Thymus (tissue), 14 donors: ENCODE measurements at places on chromosomes 16 and 17. TPM values are rescaled to one million over a fixed set of nuclear protein-coding genes. Genes with fewer than 3 reads are reported as not detected.

The CD300LG gene
- 5.7 TPM for polyA plus RNA-seq

The TAT gene
- polyA plus RNA-seq, result 0.62 TPM

The ZSCAN10 gene
- polyA plus RNA-seq, result 0.11 TPM

GRCh38 chr17:40341808-40342503 lies 22.6 kb downstream of the GJD3 start:
- H3K4me3 ChIP-seq, result peak overlapping the region; percentile 59
- peak overlapping the region; percentile 78 for H3K27ac ChIP-seq
- peaks cover 92% of the 10 kb centered on the region for H3K4me1 ChIP-seq
- H3K36me3 ChIP-seq, result no peaks in the 10 kb centered on the region

GRCh38 chr16:9578459-9578858 lies 487.0 kb downstream of the HAPSTR1 start:
- no peak for DNase-seq
- no peaks in the 10 kb centered on the region for H3K36me3 ChIP-seq
- H3K27me3 ChIP-seq, result no peaks in the 10 kb centered on the region
- H3K4me1 ChIP-seq, result no peaks in the 10 kb centered on the region
- H3K4me3 ChIP-seq, result no peak overlapping the region

The TOB1 gene
- 49.3 TPM for polyA plus RNA-seq

- no peak overlapping the region for H3K27ac ChIP-seq
- H3K4me1 ChIP-seq, result no peaks in the 10 kb centered on the region
- H3K27me3 ChIP-seq, result no peaks in the 10 kb centered on the region
- H3K36me3 ChIP-seq, result no peaks in the 10 kb centered on the region
- no peak overlapping the region for H3K4me3 ChIP-seq
These were observed 106.3 kb downstream of the PRKCB start for GRCh38 chr16:23941963-23942564.

DNA sequence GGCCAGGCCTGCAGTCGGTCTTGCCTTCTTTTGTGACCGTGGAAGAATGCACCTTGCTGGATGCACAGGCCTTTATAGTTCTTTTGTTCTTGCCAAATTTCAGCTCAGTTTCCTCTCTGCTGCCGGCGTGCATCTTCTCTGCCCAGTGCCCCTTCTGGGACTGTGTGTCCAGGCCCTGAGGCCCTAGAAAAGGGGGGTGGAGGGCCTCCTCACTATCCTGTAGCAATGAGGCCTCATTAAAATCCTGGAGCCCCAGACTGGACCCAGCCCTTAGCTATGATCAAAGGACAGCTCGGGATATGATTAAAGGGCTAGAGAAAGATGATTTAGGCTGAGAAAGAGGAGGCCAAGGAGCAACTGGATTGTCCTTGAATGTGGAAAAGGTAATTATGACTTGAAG lies 229.8 kb downstream of the SEC14L1 start:
- no peak for DNase-seq
- H3K36me3 ChIP-seq, result no peaks in the 10 kb centered on the region
- no peaks in the 10 kb centered on the region for H3K27me3 ChIP-seq
- H3K4me1 ChIP-seq, result peaks cover 66% of the 10 kb centered on the region
- no peak overlapping the region for H3K4me3 ChIP-seq
- H3K27ac ChIP-seq, result no peak overlapping the region

DNA sequence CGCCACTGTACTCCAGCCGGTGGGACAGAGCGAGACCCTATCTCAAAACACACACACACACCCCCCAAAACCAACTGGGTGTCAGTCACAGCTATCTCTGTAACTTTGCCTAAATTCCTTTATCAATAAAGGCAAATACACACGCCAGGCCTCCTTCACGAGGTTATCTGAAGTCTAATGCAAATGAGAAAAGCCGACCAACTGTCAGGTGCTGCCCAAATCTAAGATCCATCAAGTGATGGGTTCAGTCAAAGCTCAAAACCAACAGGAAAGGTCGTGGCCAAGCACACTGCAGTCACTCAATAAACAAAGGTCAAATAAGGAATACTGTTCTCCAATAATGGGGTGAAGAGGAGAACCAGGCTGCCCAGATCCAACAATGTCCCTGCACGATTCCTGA lies 1.1 kb downstream of the ANKFY1 start:
- H3K27ac ChIP-seq, result no peak overlapping the region
- peaks cover 16% of the 10 kb centered on the region for H3K36me3 ChIP-seq
- H3K27me3 ChIP-seq, result no peaks in the 10 kb centered on the region
- peaks cover 23% of the 10 kb centered on the region for H3K4me1 ChIP-seq
- DNase-seq, result no peak
- H3K4me3 ChIP-seq, result peak overlapping the region; percentile 99

GRCh38 chr16:29806641-29807425 lies 504 bp downstream of the MAZ start:
- peaks cover 62% of the 10 kb centered on the region for H3K4me1 ChIP-seq
- peaks cover 18% of the 10 kb centered on the region for H3K27me3 ChIP-seq
- peak overlapping the region; percentile 70 for H3K4me3 ChIP-seq

The ITGAX gene
- polyA plus RNA-seq, result 15.5 TPM

DNA sequence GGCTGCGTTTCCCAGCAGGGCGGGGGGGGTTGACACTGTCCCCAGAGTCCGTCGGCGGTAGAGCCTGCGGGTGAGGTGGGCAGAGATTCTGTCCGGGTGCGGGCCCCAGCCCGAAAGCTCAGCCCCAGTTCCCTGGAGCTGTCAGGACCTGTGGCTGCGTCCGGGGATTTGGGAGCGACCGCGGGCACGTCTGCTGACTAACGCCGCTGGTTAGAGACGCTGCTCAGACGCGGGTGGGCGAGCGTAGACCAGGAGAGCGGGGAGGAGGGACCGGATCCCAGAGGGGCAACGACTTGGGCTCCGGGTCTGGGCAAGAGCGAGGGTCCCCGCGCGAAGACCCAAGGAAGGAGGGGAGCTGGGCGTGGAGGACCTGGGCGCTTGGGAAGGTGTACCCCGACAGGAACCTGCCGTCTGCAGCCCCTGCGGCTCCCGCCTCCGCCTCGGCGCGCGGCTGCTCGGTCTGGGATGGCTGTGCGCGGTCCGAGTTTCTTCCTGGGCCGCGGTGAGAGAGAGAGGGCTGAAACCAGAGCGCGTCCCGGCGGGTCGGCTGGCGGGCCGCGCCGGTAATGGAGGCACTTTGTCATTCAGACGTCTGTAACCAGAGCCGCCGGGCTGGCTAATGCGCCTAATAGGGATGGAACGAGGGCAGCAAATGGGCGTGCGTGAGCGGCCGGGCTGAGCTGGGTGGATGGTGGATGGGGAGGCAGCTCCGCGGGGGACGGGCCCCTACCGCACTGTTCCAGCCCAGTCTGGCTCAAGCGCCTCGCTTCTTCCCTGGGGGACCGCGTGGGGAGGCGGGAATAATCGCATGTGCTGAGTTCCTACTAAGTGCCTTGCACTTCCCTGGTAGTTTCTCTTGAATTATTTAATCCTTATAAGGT lies 2.3 kb downstream of the NGFR start:
- H3K27ac ChIP-seq, result no peak overlapping the region
- peaks cover 51% of the 10 kb centered on the region for H3K27me3 ChIP-seq
- peak overlapping the region; percentile 15 for H3K4me3 ChIP-seq

GRCh38 chr17:65472666-65473309 lies 88.7 kb downstream of the AXIN2 start:
- no peak overlapping the region for H3K27ac ChIP-seq
- no peaks in the 10 kb centered on the region for H3K36me3 ChIP-seq
- H3K4me3 ChIP-seq, result no peak overlapping the region
- H3K4me1 ChIP-seq, result no peaks in the 10 kb centered on the region

- H3K36me3 ChIP-seq, result peaks cover 6% of the 10 kb centered on the region
- H3K27me3 ChIP-seq, result no peaks in the 10 kb centered on the region
- no peak for DNase-seq
- no peaks in the 10 kb centered on the region for H3K4me1 ChIP-seq
- H3K27ac ChIP-seq, result no peak overlapping the region
These were observed 89.3 kb downstream of the SDR42E1 start for GRCh38 chr16:81921843-81922584.

DNA sequence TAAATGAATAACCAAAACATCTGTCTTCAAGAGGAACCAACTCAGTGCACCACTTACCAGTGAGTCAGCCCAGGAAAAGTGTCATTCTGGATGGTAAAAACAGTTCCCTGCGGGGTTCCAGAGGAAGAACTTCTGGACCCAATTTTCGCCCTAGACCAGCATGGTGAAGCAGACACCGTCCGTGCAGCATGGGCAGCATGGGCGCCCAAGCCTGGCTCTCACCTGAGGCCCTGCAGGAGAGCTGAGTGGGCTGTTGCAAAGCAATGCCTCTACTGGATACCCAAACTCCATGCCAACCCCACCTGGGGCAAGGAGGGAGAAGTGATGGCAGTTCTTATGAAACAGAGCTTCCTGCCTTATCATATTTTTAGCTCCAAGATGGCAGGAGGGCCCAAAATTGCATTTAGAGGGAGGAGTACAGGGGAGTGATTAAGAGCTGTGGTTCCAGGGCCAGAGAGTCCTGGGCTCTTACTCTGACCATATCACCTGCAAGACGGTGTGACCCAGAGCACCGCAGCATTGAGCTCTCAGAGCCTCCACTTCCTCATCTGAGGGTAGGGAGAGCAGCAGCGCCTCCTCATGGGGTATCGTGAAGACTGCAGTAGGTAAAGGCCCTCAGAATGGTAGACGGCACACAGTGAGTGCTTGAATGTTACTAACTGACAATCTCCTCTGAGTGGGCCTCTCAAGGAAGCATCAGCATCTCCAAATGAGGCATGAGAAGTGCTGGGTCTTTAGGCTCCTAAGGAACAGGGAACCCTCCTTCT lies 16.6 kb upstream of the INPP5K start:
- no peak for DNase-seq
- H3K4me3 ChIP-seq, result no peak overlapping the region
- H3K36me3 ChIP-seq, result peaks cover 46% of the 10 kb centered on the region

DNA sequence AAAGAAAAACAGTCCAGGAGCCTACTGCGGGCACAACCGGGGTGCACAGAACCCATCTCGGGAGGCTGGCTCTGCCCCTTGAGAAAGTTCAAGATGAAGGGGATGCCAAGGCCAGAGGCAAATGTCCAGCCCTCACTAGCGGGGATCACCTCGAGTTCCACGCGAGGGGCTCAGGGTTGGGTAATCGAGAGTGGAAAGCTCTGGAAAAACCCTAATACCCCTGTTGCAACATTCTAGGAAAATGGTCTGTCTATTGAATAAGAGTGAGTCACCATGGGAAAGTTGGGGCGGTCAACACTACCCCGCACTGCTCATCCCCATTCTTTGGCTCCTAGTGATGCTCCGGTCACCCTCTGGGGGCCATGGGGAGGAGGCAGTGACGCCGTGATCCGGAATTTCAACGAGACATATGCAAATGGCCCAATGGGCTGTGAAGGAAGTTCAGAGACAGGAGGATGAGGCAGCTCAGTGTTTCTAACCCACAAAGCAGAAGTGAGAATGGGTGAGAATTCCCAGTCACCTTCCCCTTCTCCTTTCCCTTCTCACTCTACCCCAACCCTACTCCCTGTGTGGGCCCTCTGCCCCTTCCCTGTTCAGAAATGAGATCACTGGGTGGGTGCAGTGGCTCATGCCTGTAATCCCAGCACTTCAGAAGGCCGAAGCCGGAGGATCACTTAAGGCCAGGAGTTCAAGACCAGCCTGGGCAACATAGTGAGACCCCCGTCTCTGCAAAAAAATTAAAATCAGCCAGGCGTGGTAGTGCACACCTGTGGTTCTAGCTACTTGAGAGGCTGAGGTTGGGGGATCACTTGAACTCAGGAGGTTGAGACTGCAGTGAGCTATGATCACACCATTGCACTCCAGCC lies 22.4 kb downstream of the SOCS3 start:
- no peak for DNase-seq
- H3K27me3 ChIP-seq, result peaks cover 11% of the 10 kb centered on the region
- H3K36me3 ChIP-seq, result no peaks in the 10 kb centered on the region
- H3K4me3 ChIP-seq, result no peak overlapping the region
- no peak overlapping the region for H3K27ac ChIP-seq

- H3K4me3 ChIP-seq, result no peak overlapping the region
- no peaks in the 10 kb centered on the region for H3K4me1 ChIP-seq
- peaks cover 5% of the 10 kb centered on the region for H3K27me3 ChIP-seq
These were observed 3.4 kb upstream of the CSHL1 start for GRCh38 chr17:63914471-63914870.

- no peaks in the 10 kb centered on the region for H3K36me3 ChIP-seq
- H3K27ac ChIP-seq, result no peak overlapping the region
- no peaks in the 10 kb centered on the region for H3K27me3 ChIP-seq
- H3K4me1 ChIP-seq, result no peaks in the 10 kb centered on the region
- DNase-seq, result no peak
These were observed 70.8 kb downstream of the RAB11FIP4 start for GRCh38 chr17:31462261-31462660.

GRCh38 chr16:16924613-16925012 lies 545.7 kb downstream of the NPIPA7 start:
- H3K36me3 ChIP-seq, result no peaks in the 10 kb centered on the region
- no peak overlapping the region for H3K27ac ChIP-seq
- no peaks in the 10 kb centered on the region for H3K27me3 ChIP-seq
- H3K4me1 ChIP-seq, result no peaks in the 10 kb centered on the region

GRCh38 chr17:18218756-18219415 lies 6.5 kb upstream of the LLGL1 start:
- no peak overlapping the region for H3K27ac ChIP-seq
- no peaks in the 10 kb centered on the region for H3K36me3 ChIP-seq
- no peak overlapping the region for H3K4me3 ChIP-seq
- no peaks in the 10 kb centered on the region for H3K4me1 ChIP-seq
- H3K27me3 ChIP-seq, result no peaks in the 10 kb centered on the region

DNA sequence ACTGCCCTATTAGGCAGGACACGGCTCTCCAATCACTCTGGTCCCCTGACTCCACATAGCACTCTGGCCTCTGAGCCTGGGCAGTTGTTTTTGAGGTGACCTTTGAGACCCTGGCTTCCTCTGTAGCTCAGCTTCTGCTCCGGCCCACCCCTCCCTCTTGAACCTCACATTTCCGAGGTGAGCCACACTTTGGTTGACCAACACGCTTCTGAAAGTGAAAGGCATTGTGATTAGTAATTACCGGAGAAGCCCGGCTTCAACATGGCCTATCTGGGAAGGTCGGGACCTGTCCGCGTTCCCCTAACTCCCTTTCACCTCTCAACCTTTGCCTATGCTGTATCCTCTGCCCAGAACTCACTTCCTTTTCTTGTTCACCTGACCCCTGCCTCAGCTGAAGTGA lies 10.3 kb upstream of the ITGAX start:
- H3K4me3 ChIP-seq, result no peak overlapping the region
- H3K36me3 ChIP-seq, result no peaks in the 10 kb centered on the region
- no peak overlapping the region for H3K27ac ChIP-seq
- DNase-seq, result no peak
- H3K4me1 ChIP-seq, result no peaks in the 10 kb centered on the region

- no peaks in the 10 kb centered on the region for H3K4me1 ChIP-seq
- no peaks in the 10 kb centered on the region for H3K27me3 ChIP-seq
- H3K27ac ChIP-seq, result no peak overlapping the region
- no peaks in the 10 kb centered on the region for H3K36me3 ChIP-seq
- H3K4me3 ChIP-seq, result no peak overlapping the region
These were observed 9.6 kb upstream of the APPBP2 start for GRCh38 chr17:60535382-60536279.

GRCh38 chr17:28057731-28058246 lies 15.3 kb downstream of the NLK start:
- no peaks in the 10 kb centered on the region for H3K27me3 ChIP-seq
- no peak overlapping the region for H3K27ac ChIP-seq
- H3K4me1 ChIP-seq, result peaks cover 2% of the 10 kb centered on the region
- no peak for DNase-seq
- H3K4me3 ChIP-seq, result no peak overlapping the region

- no peak overlapping the region for H3K4me3 ChIP-seq
- H3K4me1 ChIP-seq, result no peaks in the 10 kb centered on the region
- H3K27ac ChIP-seq, result no peak overlapping the region
- no peaks in the 10 kb centered on the region for H3K36me3 ChIP-seq
- DNase-seq, result no peak
These were observed 152.7 kb upstream of the ERCC4 start for GRCh38 chr16:13767215-13767614.

GRCh38 chr17:48582750-48583069 lies 4.6 kb upstream of the HOXB4 start:
- H3K4me3 ChIP-seq, result no peak overlapping the region
- no peaks in the 10 kb centered on the region for H3K36me3 ChIP-seq
- H3K27ac ChIP-seq, result no peak overlapping the region

The BAIAP3 gene
- 5.4 TPM for polyA plus RNA-seq
